GM20000 (cell line): ENCODE measurements at places on chromosomes 16 and 17.

- DNase-seq: no peak
Observed at GRCh38 chr16:83946154-83946780, 6.8 kb upstream of the OSGIN1 start.

GRCh38 chr16:678858-679813, 1.1 kb upstream of the STUB1 start:
- DNase-seq: peak; percentile 68

DNA sequence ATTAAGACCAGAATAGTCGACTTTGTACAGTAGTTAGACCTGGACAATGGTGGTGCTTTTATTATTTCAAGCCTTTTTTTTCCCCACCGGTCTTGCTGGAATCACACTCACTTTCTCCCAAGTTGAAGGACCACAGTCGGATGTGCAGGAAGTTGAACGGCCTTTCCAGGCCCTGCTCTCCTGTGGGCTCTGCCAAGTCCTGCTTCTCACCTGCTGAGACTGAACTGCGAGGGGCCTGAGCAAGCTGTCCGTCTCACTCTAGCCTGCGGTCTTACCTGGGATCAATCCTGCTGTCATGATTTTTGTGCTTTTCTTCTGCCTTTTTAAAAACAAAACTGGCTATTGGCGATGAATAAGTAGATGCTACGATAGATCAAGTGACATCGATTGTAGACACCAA, 1.3 kb downstream of the TLCD3A start:
- DNase-seq: no peak

- DNase-seq: no peak
Observed at GRCh38 chr16:86512301-86512859, 2.1 kb downstream of the FOXF1 start.

DNA sequence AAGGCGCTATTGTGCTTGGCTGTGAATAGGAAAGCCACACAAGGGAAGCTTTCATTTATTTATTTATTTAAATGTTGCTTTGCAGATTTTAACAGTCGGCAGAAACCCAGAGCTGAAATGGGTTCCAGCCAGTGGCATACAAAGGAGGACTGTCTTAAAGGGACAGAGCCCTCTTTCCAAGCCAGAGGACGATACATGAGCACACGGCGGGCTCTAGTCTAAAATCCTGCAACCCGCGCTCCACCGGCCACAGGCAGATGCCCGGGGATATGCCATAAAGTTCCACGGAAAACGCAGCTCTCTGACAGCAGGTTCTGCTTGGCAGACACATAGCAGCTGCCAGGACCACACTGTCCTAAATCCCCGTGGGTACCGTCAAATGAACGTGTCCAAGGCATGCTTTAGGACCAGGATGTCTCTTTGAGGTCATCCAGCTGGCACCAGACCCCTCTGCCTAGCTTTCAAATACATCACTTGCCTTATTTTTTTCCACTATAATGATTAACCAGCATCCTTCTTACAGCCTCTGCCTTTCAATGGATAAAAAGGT, 64.6 kb downstream of the CYTH1 start:
- DNase-seq: no peak

DNA sequence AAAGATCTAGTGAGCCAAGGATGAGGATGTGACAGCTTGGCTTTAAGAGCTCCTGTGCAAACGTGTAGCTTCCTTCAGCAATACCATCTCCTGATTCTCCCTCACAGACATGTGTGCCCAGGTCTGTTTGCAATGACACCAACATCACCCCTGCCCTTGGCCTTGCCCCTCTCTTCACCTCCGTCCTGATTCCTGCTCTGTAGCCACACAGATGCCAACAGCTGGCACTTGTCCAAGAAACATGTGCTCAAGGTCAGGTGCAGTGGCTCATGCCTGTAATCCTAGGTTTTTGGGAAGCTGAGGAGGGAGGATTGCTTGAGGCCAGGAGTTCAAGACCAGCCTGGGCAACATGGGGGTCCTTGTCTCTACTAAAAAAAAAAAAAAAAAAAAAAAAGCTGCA, 103.8 kb upstream of the CRHR1 start:
- DNase-seq: no peak

DNA sequence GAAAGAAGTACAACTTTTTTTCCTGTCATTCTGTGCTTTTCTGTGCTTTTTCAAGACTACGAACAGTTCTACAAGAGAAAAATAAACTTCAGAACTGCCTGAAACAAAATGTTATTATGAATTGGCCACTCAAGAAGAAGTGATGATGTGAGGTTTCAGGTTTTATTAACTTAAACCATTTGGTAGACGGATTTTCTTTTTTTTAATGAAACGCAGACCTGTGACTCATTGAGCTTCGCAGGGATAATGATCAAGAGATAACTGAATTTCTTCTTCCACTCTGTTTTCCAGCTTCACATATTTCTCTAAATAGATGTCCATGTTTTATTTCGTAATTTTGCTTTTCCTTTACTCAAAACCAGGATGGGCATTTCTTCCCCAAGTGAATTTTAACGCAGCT, 32.7 kb downstream of the AIPL1 start:
- no peak for DNase-seq

DNA sequence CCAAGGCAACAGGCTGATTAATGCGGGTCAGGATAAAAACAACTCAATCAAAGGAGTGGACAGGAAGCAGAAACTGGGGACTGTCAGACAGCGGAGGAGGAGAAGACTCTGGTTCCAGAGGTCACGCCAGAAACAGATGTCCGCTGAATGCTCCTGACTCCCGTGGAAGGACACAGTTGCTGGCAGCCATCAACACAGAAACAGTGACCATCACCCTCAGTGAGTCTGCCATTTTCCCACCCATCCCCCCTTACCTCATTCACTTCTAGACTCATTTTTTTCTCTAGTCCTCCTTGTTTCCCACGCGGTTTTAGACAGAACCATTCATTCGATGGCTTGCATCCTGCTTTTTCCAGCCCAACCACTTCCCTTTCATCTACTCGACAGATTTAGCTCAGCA, 40.9 kb downstream of the DHRS7C start:
- DNase-seq: no peak

DNA sequence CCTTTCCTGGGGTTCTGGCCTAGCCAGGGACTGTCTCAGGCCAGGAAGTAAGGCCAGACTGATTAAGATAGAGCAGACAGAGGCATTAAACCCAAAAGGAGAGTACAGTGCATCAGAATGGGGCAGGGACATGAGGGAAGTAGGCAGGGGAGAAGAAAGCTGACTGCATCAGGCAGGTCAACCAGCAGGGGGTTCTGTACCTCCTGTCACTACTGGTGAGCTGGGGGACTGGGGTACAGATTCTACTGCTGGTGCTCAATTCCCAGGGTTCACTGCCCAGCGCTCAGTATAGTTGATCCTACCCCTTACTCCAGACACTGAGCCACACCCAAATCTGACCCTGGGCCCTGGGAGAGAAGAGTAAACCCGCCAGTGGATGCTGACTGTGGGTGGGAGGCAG, 12.9 kb upstream of the MTMR4 start:
- DNase-seq: no peak

- no peak for DNase-seq
Observed at GRCh38 chr17:801660-802059, 19.5 kb downstream of the MRM3 start.

GRCh38 chr17:45700171-45701090, 83.7 kb upstream of the CRHR1 start:
- no peak for DNase-seq

- DNase-seq: no peak
Observed at GRCh38 chr17:80577876-80578570, 33.4 kb downstream of the RPTOR start.

GRCh38 chr17:74016461-74016860, 187.0 kb upstream of the RPL38 start:
- DNase-seq: no peak

DNA sequence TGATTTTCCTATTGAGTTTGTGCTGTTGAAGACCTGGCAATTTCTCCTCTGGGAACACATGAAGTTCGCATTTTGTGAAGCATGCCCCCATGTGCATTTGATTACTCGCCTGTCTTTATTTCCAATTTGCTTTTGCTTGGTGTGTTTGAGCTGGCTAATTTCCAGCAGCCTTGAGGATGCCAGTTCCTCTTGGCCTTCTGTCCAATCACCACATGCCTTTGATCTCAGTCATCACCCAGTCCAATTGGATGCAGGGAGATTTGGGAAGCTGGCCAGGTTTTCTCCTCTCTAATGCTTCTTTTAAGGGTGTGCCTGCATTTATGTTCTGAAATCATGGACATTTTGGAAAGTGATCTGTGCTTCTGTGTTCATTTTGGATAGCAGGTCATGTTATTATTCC, 3.8 kb upstream of the TMEM100 start:
- DNase-seq: no peak

DNA sequence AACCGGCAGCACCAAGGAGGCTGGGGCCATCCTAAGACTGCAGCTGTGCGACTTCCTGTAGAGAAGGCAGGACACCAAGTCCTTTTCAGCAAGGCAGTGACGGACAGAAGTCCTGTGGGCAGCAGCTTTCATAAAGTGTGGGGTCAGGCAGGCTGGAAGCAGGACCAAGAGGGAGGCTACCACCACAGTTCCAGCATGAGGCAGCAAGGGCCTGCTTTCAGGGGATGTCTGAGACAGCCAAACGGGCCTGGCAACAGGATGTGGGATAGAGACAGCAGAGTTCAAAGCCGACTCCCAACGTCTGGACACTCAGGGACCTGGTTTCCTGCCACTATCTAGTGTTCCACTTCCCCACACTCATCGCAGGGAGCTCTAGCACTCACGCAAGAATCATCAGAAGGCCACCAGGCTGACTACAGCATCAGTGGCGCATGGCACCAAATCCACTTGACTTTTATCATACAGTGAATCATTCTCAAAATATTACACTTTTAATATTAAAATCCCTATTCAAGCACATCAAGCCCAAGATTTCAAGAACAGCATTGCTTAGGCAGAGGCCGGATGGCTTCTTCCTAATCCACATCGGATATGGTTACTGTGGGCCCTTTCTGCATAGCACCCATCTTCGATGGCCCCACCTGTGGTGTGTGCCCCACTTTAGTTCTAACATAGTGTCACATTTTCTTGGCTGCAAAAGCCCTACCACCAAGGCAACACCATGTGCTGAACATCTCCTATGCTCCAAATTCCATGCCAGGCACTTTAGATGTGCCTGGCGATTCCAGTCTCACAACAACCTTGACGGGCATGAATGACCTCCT, 5.2 kb downstream of the USP7 start:
- no peak for DNase-seq

DNA sequence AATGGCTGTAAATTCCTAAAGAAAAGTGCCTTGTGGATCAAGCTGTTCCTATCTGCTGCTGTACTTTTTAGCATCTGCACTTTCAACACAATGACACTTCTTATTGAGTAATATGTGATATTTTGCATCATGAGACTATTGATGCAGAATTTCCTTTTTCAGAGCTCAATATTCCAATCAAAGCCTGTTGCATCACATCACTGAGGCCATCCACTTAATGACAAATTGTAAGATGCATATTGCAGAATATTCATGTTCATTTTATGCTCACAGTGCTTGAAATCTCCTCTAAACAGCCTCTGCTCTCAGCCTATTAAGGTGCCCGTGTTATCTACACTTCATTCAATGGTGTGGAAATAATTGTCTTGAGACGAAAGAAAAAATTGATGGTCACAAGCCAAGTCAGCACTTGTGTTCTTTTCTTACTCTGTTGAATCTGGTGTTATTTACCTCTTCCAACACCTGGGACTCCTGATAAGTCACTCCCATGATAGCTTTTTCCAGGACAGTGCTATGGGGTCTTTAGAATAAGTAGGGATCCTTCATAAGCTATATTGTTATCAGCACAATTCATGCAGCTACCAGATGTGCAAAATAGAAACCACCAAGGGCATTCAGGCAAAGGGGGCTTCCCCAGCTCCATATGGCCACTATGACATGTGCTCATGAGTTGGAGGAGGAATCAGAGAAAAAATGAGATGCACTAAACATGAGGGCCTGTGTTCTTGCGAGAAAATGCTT, 9.3 kb upstream of the SKAP1 start:
- DNase-seq: peak; percentile 51

DNA sequence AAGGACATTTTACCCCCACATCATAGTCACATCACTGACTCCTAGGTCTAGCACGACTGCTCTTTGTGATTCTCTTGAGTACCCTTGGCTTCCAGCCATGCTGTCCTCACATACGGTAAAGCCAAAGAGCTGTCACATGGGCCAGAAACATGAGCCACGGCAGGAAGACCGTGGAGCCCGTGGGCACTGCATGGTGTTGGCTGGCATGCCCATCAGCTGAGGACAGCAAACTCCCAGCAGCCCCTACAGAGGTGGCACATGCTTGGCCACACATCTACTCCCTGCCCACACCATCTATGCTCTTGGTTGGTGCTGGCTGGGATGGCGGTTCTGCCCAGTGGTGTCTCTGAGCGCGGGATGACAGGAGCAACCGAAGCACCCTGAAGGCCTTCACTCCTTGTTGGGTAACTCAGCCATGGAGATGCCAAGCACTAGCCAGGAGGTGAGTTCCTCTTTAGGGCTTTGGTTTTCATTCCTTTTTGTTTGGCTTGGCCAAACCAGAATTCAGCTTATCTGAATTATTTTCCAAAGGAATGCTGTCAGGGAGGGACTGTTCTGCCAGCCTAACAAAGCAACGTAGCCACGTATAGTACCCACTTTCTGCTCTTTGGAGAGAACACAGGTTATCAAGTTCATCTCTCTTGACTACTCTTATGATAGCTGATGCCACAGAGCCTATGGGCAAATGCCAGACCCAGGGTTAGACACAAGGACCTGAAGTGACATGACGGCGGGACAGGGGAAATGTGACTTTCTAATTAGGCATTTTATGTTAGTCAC, 10.0 kb downstream of the TNFAIP1 start:
- DNase-seq: no peak

GRCh38 chr16:73480381-73480780, 432.5 kb upstream of the ZFHX3 start:
- no peak for DNase-seq

GRCh38 chr17:63974594-63975192, 2.0 kb upstream of the SCN4A start:
- DNase-seq: no peak

DNA sequence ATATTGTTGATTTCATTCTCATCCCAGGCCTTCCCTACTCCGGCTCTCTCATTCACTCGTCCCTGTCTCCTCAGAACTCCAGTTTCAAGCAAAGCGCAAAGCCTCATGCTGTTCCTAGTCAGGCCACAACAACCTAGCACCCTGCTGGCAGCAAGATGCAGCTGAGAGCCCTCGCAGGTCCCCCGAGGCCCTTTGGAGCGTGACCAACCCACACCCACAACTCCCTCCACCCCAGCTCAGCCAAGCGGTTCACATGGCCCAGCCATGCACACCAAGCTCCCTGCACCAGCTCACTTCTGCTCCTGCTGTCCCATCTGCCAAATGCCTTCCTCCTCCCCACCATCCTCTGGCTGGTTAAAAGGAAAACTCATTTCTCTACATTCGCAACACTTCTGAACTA, 195.8 kb downstream of the IRX5 start:
- no peak for DNase-seq

- no peak for DNase-seq
Observed at GRCh38 chr16:68147444-68147843, 62.3 kb downstream of the NFATC3 start.

GRCh38 chr16:3129137-3130131, 5.4 kb upstream of the ZNF213 start:
- peak; percentile 64 for DNase-seq

GRCh38 chr17:43344685-43345084, 54.1 kb upstream of the ARL4D start:
- DNase-seq: no peak
